ENCODE measurements at places on chromosomes 6 and 20. TPM values are rescaled to one million over a fixed set of nuclear protein-coding genes. Genes with fewer than 3 reads are reported as not detected.
A peak's percentile ranks its signal among the peaks of the same experiment; 100 is the strongest.

DNA sequence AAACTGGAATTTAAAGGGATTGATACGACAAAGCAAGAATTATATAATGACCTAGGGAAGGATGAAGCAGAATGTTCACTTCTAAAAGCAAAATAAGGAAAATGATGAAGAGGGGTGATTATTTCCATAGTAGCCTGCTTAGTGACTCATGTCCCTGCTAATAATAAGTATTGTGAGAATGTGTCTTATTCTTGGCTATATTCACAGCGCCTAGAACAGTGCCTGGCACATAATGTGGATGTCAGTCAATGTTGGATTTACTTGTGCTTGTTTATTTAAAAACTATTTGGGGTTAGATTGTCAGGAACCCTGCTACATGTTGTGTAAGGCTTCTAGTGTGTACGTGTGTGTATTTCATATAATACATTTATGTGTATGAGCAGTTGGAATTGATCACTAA, 85.1 kb downstream of the ZFAND3 start:
- H3K27me3 ChIP-seq, result no peaks in the 10 kb centered on the region
- no peak for DNase-seq
- no peak overlapping the region for H3K4me3 ChIP-seq
- no peaks in the 10 kb centered on the region for H3K4me1 ChIP-seq

DNA sequence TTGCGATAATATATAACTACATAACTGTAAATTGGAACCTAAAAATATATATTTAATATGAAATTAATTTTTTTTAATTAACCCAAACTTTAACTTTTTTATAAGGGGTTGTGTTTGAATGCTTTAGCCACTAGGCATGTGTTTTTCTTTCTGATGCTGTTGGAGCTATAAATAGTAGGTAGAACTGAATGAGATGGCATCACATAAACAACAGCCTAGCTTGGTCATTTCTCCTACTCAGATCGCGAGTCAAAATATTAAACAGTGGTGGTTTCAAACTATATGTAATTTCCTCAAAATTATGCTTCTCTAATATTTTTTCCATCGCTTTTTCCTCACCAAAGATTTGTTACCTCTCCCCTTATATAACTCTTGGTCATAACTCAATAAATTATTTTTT, 243.2 kb downstream of the ARID1B start:
- no peaks in the 10 kb centered on the region for H3K27me3 ChIP-seq
- H3K36me3 ChIP-seq, result no peaks in the 10 kb centered on the region
- no peak for DNase-seq
- H3K4me3 ChIP-seq, result peak overlapping the region; percentile 63
- peak overlapping the region; percentile 99 for H3K27ac ChIP-seq

DNA sequence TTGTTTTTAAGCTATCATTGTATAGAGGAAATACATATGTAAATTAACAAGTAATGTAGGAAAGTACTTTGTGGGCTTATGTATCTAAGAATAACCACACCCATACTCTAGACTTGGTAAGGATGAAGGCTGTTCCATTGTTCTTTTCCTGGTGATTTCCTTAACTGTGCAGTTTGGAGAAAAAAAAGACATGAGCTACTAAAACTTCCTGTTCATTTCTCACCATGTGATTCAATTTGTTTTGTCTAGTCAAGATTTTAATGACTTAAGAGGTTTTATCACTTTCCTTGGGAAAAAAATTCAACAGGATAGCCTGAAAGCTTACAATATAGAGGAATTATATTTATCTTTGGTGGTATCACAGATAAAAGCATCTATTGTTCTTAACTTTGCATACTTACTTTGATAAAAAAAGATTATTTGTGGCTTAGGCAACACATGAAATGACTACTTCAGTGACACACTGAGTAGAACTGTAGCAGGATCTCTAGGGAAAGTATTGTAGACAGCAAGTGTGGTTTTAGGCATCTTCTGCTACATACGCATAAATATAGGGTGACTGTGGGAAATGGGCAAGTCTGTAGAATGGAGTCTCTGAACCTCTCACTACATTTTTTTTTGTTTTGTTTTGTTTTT, 80.3 kb downstream of the GJA1 start:
- no peaks in the 10 kb centered on the region for H3K4me1 ChIP-seq
- no peak overlapping the region for H3K27ac ChIP-seq
- H3K4me3 ChIP-seq, result no peak overlapping the region
- H3K27me3 ChIP-seq, result no peaks in the 10 kb centered on the region
- no peak for DNase-seq

- H3K27ac ChIP-seq, result no peak overlapping the region
- H3K27me3 ChIP-seq, result no peaks in the 10 kb centered on the region
- H3K4me3 ChIP-seq, result no peak overlapping the region
- H3K36me3 ChIP-seq, result no peaks in the 10 kb centered on the region
These were observed 71.6 kb upstream of the FBXL4 start for GRCh38 chr6:99019381-99019780.

- H3K27me3 ChIP-seq, result no peaks in the 10 kb centered on the region
- H3K27ac ChIP-seq, result no peak overlapping the region
These were observed 42.9 kb downstream of the SRC start for GRCh38 chr20:37388831-37389230.

SLC22A3 gene
- 2.5 TPM for total RNA-seq

ATAT1 gene
- 11.5 TPM for total RNA-seq
